ENCODE measurements at places on chromosomes 7 and 10.

GRCh38 chr7:46247664-46248063 is 326.6 kb upstream of the IGFBP3 start:
- no peak for DNase-seq

DNA sequence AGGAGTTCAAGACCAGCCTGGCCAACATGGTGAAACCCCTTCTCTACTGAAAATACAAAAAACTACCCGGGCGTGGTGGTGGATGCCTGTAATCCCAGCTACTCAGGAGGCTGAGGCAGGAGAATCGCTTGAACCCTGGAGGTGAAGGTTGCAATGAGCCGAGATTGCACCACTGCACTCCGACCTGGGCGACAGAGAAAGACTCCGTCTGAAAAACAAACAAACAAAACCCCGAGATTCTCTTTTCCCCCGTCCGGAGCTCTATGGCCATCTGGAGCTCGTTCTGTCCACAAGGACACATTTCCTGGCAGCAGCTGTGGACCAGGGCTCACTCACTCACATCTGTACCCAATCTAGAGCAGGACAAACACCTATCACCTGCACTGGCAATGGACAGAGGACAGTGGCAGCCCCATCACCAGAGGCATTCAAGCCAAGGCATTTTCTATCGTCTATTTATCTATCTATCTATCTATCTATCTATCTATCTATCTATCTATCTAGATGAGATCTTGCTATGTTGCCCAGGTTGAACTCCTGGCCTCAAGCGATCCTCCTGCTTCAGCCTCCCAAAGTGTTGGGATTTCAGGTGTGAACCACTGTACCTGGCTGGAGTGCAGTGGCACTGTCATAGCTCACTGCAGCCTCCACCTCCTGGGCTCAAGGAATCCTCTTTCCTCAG is 167.1 kb upstream of the TNRC18 start:
- no peak for DNase-seq

- DNase-seq = no peak
Observed at GRCh38 chr7:5605775-5606634, 175.5 kb downstream of the RNF216 start.

- no peak for DNase-seq
Observed at GRCh38 chr10:124076148-124076733, 17.2 kb downstream of the CHST15 start.

GRCh38 chr7:66142996-66143395 is 28.3 kb downstream of the CRCP start:
- DNase-seq = no peak

GRCh38 chr10:128943111-128943510 is 523.9 kb upstream of the MGMT start:
- no peak for DNase-seq

DNA sequence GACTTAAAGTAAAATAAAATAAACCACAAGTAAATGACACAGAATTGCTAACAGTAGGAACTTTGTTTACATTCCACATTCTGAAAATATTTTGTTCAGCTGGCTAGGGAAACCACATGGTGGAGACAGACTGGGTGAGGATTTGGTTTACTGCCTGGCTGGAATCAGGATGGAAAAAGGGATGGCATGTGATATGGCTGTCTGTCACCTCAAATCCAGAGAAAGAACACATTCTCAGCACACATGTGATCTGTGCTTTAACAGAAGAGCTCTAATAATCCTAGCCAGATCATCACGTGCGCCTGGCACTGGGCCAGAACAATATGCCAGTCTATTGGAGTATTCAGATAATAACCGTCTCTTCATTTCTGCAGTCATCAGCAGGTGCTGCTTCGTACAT is 90.9 kb upstream of the PIP4K2A start:
- no peak for DNase-seq

GRCh38 chr10:92972886-92973285 is 87.7 kb upstream of the CYP26C1 start:
- DNase-seq = no peak

GRCh38 chr10:100710151-100710871 is 35.1 kb upstream of the PAX2 start:
- no peak for DNase-seq

DNA sequence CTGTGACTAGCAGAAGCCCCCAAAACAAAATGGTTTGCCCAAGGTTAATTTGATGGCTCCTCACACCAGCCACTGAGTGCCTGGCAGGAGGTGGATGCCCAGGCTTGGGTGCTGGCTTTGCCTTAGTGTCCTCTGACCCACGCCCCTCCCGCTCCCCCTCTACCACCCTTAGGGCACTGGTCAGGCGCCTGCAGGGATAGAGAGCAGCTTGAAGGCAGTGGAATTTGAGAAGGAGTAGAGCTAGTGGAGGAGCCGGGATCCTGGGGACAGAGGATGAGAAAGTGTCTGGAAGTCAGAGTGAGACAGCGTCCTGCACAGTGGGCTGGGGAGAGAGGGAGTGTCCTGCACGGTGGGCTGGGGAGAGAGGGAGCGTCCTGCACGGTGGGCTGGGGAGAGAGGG is 139.4 kb downstream of the DNAJB6 start:
- DNase-seq = no peak

DNA sequence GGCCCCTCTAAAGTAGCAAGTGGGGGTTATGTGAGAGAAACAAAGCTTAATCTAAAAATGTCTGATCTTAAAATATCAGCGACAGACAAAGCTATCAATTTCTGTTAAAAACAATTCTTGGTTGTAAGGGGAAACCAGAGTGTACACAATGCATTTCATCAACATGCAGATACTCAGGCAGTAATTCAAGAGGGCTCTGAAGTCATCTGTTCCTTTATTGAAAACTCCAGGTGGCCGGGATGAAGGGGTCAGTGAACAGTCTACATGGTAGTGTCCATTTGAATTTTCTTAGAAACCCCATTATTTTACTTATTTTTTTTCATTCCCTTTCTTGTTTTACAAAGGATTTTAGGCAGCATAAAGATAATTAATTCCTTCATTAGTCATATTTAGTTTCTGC is 36.7 kb upstream of the BTBD16 start:
- DNase-seq = no peak

DNA sequence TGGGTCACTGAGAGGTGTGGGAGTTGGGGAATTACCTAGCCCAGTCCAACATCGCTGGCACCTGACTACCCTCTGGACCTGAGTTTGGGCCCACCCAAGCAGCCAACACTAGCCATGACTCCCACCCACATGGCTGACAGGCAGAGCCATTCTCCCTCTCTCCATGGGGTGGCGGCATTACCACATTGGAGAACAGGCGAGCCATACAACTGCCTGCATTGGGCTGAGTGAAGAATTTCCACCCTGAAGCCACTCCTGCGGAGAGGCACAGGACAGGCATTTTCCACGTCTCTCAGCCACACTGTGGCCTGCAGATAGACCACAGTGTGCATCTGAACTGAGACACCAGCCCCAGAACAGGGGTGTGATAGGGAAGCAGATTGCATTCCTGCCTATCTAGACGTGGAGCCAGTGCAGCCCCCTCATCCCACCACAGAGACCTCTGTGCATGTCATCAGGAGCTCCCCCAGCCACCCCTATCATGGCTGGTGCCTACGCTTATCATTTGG is 58.2 kb upstream of the ANTXRL start:
- DNase-seq = peak; percentile 72

GRCh38 chr7:36614959-36615358 is 109.3 kb downstream of the AOAH start:
- no peak for DNase-seq

DNA sequence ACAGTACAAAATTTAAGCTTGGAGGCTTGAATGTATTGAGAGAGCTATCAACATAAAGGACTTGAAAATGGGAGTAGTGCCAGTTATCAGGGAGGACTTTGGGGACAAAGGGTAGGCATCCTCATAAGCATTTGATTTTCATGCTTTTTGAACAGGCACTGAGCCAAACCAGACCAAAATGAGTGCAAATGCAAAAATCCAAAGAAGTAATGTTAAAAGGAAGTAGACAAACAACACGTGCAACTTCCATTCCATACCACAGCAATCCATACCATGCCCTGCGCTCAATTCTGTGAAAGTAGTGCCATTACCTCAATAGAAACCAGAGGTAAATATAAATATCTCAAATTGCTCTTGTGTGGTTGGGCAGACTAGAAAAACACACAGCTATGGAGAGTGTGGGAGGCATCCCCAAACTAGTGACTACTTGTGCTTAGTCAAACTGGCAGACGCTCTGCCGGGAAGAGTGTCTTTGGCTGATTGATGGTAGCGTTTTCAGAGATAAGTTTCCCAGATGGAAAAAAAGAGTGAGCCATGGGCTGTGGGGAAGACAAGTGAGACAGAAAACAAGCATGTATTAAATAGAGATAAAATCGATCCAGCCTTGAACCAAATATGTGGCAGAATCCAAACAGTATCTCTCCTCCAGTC is 161.5 kb downstream of the CREB5 start:
- DNase-seq = no peak

- no peak for DNase-seq
Observed at GRCh38 chr7:101441890-101442289, 79.2 kb downstream of the COL26A1 start.

GRCh38 chr7:16264823-16265804 is 156.2 kb downstream of the CRPPA start:
- no peak for DNase-seq

DNA sequence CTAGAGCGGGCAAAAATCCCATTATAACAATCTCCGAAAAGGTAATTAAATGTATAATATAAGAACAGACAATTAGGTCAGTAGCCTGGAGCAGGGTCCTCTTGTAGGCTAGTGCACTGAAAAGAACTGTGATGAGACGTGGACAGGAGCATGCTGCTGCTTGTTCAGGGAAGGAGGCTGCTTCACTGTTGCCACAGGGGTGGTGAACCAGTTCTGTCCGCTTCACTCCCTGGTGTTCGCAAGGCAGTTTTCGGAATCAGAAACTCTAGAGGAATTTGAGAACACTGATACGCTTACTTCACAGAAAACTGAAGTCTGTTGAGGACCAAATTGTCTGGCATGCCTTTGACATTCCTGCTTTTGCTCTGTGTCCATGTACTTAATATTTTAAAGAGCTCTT is 17.4 kb downstream of the ZNRF2 start:
- no peak for DNase-seq

GRCh38 chr10:91636892-91637291 is 4.0 kb upstream of the PPP1R3C start:
- DNase-seq = no peak

- DNase-seq = no peak
Observed at GRCh38 chr7:111196655-111197054, 105.7 kb downstream of the LRRN3 start.

All from GM20000 (cell line).